SK-N-DZ (cell line): ENCODE measurements at places on chromosomes 12 and 14.

GRCh38 chr12:53222806-53223261 lies 9.2 kb downstream of the RARG start:
- no peak for DNase-seq

GRCh38 chr14:105055334-105055733 lies 9.9 kb downstream of the GPR132 start:
- DNase-seq: no peak

- DNase-seq: no peak
Observed at GRCh38 chr12:123070267-123071081, 80.4 kb downstream of the PITPNM2 start.

GRCh38 chr14:101193106-101193844 lies 289.8 kb upstream of the RTL1 start:
- DNase-seq: no peak

DNA sequence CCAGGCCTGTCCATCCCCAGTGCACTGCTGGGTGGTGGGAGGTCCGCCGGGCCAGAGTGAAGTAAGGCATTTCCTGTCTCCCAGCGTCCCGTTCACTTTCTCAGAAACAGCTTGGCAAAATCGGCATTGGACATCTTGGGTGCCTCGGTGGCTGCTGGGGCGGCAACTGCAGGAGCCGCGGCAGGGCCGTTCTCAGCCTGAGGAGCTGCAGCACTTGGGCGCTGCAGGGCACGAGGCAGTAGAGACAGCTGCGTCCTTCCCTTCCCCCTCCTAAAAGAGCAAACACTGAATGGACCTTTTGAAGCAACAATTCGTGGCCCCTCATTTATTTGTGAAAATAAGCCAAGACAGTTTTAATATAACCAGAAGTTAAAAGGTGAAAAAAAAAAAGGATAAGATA lies 8.3 kb downstream of the FICD start:
- no peak for DNase-seq

GRCh38 chr14:99426265-99426664 lies 54.4 kb downstream of the SETD3 start:
- no peak for DNase-seq

GRCh38 chr14:57009585-57010515 lies 199.6 kb upstream of the OTX2 start:
- peak; percentile 54 for DNase-seq

- DNase-seq: no peak
Observed at GRCh38 chr12:26372866-26373265, 177.5 kb downstream of the SSPN start.

GRCh38 chr12:53236443-53237111 lies 4.6 kb upstream of the RARG start:
- DNase-seq: no peak

DNA sequence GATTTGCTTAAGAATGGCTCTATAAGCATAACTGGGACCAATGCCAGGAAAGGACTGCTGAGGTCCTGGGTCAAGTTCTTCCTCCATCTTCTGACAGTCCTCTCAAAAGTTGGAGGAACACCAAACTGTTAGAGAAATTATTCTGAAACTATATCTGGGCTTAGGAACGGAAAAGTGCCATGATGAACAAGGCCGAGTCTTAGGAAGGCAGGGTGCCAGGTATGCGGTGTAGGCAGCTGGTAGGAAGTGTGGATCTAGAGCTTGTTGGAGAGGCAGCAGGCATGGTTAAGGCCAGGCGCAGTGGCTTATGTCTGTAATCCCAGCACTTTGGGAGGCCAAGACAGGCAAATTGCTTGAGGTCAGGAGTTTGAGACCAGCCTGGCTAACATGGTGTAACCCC lies 7.7 kb downstream of the GNPTAB start:
- no peak for DNase-seq

DNA sequence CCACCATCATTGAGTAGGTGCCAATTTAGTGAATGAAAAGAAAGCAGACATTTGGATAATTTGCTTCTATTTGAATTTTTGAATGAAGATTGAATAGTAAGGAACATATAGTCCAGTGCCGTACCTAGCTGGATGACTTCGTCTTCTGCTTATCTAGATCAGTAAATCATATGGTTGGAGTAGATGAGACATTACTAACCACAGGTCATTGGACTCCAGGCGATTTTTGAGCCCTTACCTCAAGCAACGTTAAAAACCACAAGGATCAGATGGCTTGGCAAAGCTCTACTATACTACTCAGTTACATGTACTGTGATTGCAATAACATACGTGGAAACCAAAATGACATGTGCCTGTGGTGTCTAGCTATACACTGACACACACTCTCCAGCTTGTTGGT lies 1.7 kb upstream of the SPATS2 start:
- no peak for DNase-seq

DNA sequence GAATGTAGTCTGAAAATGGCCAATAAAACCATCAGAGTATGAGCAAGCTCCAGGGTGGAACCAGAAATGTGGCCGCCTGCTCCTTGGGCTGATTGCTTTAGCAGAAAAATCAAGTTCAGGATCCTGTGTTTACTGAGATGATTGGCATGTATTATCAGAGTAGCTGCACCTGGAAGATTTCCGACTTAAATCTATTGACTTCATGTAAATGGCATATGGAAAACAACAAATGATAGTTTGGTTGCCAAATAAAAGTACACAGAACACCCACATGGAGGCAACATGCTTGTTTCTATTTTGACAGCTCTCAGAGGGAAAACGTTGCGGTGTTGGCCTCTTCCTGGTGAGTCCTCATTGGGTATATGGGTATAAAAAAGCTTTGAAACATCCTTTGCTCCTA lies 31.3 kb downstream of the SOCS2 start:
- no peak for DNase-seq

GRCh38 chr12:18751866-18752265 lies 13.9 kb downstream of the CAPZA3 start:
- no peak for DNase-seq

- DNase-seq: peak; percentile 94
Observed at GRCh38 chr12:78938341-78939084, 73.9 kb downstream of the SYT1 start.

DNA sequence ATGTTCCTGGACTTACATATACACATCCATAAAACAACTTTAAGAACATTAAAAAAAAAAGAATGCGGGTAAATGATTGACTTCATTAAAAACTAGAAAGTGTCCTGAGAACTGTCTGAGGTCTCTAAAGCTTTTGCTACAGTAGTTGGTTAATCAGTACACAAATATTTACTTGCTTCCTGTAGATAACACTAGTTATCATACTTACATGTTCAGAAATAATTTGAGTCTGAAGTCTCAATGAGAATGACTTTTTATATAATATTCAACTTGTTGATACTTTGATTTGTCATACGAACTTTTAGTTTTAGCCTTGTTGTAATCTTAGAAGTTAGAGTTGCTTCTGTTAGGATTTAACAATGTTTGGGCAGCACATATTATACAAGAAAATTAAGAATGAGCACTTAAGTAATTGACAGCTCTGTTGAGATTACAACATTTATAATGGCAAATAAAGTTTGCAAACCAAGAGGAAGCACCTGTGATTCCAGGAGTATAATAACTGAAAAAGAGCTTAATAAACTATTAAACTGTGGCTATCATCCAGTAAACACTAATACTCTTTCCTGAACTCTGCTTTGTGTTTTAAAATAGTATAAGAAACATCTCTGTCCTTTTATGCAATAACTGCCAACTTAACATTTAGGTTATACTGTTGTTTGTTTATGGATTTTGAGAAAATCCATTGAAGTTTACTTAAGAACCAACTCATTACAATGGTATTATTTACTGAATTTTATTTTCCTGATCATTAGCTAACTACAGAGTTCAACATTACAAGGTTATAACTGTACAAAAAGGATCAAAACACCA lies 131.7 kb downstream of the MIPOL1 start:
- no peak for DNase-seq

GRCh38 chr14:75175677-75176141 lies 703 bp downstream of the TMED10 start:
- DNase-seq: no peak

DNA sequence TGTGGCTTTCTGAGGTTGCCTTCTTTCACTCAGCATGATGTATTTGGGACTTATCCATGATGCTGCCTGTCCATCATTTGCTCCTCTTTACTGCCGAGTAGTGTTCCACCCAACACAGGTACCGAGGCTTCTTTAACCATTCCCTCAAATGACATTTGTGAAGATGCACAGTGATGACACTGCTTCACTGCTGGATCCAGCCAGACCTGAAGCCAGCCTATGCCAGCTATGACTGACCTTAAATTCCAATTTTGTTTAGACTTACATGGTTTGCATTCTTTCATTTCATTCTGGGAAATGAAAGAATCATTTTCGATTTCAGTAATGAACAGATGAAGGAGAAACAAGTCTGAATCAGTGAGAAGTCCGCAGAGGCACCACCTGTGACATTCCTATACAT lies 271.0 kb downstream of the AACS start:
- DNase-seq: no peak

- no peak for DNase-seq
Observed at GRCh38 chr12:3622822-3623690, 129.9 kb downstream of the CRACR2A start.

DNA sequence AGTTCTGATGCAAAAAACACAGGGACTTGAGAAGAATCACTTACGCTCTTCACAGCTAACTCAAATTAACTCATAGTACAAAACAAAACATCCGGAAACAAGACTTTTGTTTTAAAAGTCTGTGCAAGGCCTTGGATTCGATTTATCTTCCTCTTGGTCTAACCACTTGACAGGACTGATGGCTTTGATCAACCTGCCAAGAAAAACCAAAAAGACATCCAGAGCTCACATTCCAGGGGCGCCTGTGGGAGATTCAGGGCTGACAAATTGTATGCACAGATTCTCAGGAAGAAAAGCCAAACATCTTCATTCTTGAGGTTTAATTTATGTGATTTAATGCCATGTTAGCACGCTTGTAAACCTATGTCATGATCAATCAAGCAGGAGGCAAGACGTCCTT lies 129.1 kb upstream of the TMCC3 start:
- no peak for DNase-seq

DNA sequence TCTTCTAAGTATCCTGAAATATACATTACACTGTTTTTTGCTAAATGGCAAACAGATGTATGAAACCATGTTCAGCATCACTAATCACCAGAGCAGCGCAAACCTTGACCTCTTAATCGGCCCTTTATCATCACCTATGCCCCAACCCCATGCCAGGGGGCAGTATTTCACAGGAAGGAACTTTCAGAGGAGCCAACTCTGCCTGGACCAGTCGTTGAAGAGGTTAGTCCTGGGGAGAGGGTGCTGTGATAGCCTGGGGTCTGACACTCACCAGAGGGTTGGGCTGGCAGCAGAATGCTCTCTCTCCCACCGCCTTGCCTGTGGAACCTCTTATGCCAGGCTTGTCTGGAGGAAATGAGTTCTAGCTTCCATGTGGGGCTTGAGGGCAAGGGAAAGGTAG lies 411.7 kb downstream of the TMEM117 start:
- DNase-seq: peak; percentile 22

DNA sequence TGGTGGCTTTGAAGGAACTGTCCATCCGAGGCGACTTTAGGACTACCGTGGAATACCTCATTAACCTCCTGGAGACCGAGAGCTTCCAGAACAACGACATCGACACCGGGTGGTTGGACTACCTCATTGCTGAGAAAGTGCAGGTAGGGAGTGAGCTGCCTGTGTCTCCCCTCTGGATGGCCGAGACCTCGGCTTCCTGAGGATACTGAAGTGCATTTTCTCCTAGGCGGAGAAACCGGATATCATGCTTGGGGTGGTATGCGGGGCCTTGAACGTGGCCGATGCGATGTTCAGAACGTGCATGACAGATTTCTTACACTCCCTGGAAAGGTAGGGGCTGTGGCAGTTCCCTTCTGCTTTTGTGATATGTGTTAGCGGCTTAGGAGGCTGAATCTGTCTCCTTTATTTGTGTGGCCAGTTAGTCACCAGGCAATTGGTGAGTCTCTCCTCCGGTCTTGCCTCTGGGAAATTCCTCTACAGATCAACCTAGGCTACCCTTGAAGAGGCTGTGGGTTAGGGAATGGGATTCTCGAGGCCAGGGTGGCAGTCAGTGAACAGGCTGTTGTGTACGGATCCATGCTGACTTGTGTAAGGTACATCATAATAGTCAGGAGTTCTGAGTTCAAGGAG lies 75.3 kb downstream of the ACACB start:
- no peak for DNase-seq

DNA sequence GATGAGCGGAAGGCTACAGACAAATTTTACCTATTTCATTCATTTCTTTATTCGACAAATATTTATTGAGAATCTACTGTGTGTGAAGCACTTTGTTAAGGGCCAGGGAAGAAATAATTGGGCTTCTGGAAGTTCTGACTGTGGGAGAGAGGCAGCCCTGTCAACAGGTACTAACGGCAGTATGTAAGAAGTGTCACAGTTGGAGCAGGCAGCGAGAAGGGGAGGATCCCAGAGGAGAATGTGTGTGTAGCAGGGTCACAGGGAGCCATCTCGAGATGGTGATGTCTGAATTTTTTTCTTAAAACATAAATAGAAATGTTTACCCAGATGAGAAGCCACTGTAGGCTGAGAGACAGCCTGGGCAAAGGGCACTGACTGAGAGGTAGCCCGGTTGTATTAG lies 163.3 kb upstream of the SLC38A2 start:
- no peak for DNase-seq

DNA sequence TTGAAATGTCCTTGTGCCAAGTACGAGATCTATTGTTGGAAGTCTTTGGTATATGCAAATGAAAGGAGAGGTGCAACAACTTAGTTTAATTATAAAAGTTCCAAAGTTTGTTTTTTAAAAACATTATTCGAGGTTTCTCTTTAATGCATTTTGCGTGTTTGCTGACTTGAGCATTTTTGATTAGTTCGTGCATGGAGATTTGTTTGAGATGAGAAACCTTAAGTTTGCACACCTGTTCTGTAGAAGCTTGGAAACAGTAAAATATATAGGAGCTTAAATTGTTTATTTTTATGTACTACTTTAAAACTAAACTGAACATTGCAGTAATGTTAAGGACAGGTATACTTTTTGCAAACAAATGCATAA lies 2.3 kb downstream of the HSPA2 start:
- no peak for DNase-seq

DNA sequence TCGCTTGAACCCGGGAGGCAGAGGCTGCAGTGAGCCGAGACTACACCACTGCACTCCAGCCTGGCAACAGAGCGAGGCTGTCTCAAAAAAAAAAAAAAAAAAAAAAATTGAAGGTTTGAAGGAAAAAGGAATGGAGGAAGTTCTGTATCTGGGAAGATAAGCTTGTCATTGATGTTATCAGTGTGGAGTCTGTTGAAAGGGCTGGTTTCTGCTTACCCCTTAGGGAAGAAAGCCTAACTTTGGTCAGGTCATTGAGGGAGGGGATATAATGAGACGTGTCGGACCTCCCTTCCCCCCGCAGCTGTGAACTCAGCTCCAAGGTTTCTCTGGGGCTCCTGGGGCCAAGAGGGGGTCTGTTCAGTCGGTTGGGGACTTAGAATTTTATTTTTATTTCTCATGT lies 16.4 kb downstream of the DAO start:
- no peak for DNase-seq
